ENCODE measurements at places on chromosomes 4 and X. TPM values are rescaled to one million over a fixed set of nuclear protein-coding genes. Genes with fewer than 3 reads are reported as not detected.

The MAGEA8 gene
- total RNA-seq: not detected

The EXOC1L gene
- total RNA-seq: not detected

The FRMPD3 gene
- 2.8 TPM for total RNA-seq

The BEX5 gene
- 1.6 TPM for total RNA-seq

The CXCL11 gene
- 5.8 TPM for total RNA-seq

DNA sequence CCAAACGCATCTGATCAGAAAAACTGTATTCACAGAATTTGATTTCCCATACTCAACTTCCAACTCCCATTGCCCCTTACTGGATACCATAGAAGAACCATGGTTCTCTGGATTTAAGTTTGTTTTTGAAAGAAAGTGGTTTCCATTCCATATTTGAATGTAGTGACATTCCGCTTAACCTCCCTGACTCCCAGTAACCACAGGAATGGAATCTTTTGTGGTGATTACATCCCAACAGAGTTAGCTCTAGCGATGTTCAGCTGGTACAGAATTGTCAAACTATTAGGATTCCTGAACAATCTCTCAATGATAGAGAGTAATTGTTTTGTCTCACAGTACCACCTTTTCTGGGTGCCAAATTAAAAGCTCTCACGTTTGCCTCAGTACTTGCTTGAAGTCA, 1.7 kb downstream of the NUDT10 start:
- H3K36me3 ChIP-seq: no peaks in the 10 kb centered on the region
- no peaks in the 10 kb centered on the region for H3K27me3 ChIP-seq
- H3K4me3 ChIP-seq: no peak overlapping the region
- no peaks in the 10 kb centered on the region for H3K4me1 ChIP-seq
- no peak overlapping the region for H3K27ac ChIP-seq
- peak; percentile 45 for DNase-seq

GRCh38 chr4:168551945-168552695, 55.3 kb downstream of the PALLD start:
- H3K36me3 ChIP-seq: no peaks in the 10 kb centered on the region
- peak overlapping the region; percentile 93 for H3K27ac ChIP-seq
- peaks cover 28% of the 10 kb centered on the region for H3K4me1 ChIP-seq
- DNase-seq: no peak

DNA sequence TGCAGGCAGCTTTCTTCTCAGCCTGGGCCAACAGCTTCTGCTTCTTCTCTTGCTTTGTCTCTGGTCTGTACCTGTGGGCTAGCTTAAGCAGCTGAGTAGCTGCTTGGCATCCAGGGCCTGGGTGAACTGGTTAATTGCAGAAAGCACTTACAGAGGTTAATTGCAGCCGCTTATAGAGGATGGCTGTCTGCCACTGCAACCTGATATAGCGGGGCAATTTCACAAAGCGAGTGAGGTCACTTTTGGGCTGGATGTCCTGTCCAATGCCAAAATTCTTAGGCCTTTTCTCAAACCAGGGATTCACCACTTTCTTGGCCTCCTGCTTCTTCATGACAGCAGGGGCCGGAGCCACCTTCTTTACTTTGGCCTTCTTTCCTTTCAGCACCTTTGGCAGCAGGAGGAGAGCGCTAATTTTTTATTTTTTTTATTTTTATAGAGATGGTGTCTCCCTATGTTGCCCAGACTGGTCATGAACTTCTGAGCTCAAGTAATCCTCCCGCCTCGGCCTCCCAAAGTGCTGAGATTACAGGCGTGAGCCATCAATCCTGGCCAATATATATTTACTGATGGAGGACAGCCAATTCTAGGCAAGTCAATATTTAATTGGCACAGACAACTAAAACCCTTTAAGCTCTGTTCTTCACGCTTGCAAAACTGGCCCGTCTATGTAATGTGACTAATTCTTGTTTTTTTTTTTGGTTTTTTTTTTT, 61.0 kb downstream of the ENOPH1 start:
- H3K27ac ChIP-seq: no peak overlapping the region
- no peaks in the 10 kb centered on the region for H3K4me1 ChIP-seq
- H3K4me3 ChIP-seq: no peak overlapping the region
- no peak for DNase-seq
- no peaks in the 10 kb centered on the region for H3K36me3 ChIP-seq

- peak; percentile 45 for DNase-seq
- H3K27ac ChIP-seq: peak overlapping the region; percentile 61
- H3K4me1 ChIP-seq: peaks cover 8% of the 10 kb centered on the region
- peak overlapping the region; percentile 58 for H3K4me3 ChIP-seq
Observed at GRCh38 chr4:125368146-125368545, 53.4 kb downstream of the FAT4 start.

DNA sequence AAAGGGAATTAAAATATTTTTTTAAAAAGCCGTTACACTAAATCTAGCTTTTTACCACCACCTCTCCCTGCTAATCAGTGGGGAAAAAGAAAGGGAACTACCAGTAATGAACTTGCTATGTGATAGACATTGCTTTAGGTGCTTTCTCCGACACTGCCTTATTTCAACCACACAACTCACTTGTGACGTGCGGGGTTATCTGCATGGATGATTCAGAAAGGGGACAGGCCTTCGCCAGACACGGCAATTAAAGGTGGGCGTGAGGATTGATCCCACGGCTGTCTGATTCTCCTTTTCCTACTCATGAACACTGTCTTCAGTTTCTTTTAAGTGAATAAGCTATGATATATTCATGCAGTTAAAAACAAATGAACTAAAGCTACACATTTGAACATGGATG, 882 bp upstream of the CXCR3 start:
- no peak overlapping the region for H3K4me3 ChIP-seq
- peak; percentile 25 for DNase-seq
- H3K27me3 ChIP-seq: no peaks in the 10 kb centered on the region
- no peaks in the 10 kb centered on the region for H3K4me1 ChIP-seq

- H3K27ac ChIP-seq: no peak overlapping the region
- no peak overlapping the region for H3K4me3 ChIP-seq
- no peaks in the 10 kb centered on the region for H3K36me3 ChIP-seq
- H3K4me1 ChIP-seq: no peaks in the 10 kb centered on the region
- no peaks in the 10 kb centered on the region for H3K27me3 ChIP-seq
Observed at GRCh38 chr4:151766691-151767090, 5.9 kb upstream of the GATB start.

GRCh38 chrX:40147971-40148370, 50.2 kb upstream of the BCOR start:
- H3K27ac ChIP-seq: no peak overlapping the region
- H3K27me3 ChIP-seq: no peaks in the 10 kb centered on the region
- peaks cover 6% of the 10 kb centered on the region for H3K4me1 ChIP-seq
- DNase-seq: no peak
- H3K4me3 ChIP-seq: no peak overlapping the region

DNA sequence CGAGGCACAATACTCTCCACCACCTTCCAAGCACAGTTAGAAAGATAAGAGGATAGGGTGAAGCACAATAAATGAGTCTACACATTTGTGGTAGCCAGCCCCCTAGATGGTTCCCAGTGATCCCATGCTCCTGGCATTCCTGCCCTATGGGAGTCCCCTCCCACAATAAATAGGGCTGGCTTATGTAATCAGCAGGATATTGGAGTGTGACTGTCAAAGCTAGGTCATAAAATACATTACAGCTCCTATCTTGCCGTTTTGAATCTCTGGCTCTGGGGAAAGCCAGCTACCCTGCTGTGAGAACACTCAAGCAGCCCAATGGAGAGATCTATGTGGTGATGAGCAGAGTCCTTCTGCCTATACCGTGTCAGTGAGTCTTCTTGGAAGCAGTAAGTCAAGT, 198.7 kb upstream of the NOCT start:
- H3K4me3 ChIP-seq: no peak overlapping the region
- H3K36me3 ChIP-seq: no peaks in the 10 kb centered on the region
- H3K4me1 ChIP-seq: no peaks in the 10 kb centered on the region
- DNase-seq: no peak
- no peak overlapping the region for H3K27ac ChIP-seq
- H3K27me3 ChIP-seq: no peaks in the 10 kb centered on the region

DNA sequence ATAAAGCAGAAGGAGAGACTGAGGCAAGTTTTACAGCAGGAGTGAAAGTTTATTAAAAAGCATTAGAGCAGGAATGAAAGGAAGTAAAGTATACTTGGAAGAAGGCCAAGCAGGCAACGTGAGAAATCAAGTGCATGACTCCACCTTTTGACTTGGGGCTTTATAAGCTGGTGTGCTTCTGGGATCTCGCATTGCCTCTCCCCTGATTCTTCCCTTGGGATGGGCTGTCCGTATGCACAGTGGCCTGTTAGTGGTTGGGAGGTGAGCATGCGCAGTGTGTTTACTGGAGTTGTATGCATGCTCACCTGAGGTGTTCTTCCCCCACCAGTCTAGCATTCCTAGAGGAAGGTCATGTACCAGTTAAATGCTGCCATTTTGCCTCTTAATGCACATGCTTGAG, 29.1 kb upstream of the C1QTNF7 start:
- no peak for DNase-seq
- H3K36me3 ChIP-seq: no peaks in the 10 kb centered on the region
- peaks cover 11% of the 10 kb centered on the region for H3K4me1 ChIP-seq
- no peak overlapping the region for H3K4me3 ChIP-seq

GRCh38 chr4:171746418-171746817, 66.8 kb upstream of the GALNTL6 start:
- no peak overlapping the region for H3K4me3 ChIP-seq
- no peaks in the 10 kb centered on the region for H3K4me1 ChIP-seq
- H3K36me3 ChIP-seq: no peaks in the 10 kb centered on the region
- H3K27me3 ChIP-seq: no peaks in the 10 kb centered on the region
- no peak for DNase-seq

DNA sequence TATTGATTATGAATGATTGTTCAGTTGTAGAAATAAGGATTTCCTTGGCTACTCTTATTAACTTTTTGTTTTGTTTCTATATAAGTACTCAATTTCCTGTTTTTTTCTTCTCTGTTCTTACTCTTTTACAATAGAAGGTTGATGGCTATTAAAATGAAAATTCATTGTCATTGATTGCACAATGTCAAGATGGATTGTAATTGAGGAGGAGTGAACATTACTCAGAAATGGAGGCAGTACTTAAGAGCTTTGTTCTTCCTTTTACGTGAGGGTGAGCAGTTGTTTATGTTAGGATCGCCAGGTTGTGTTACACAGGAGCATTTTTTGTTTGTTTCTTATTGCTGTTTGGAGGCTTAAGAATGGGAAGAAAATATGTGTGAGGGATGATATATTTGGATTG, 2062.4 kb downstream of the ARAP2 start:
- DNase-seq: peak; percentile 48
- peaks cover 12% of the 10 kb centered on the region for H3K4me1 ChIP-seq
- no peak overlapping the region for H3K4me3 ChIP-seq
- H3K27ac ChIP-seq: peak overlapping the region; percentile 83
- H3K36me3 ChIP-seq: no peaks in the 10 kb centered on the region

All from astrocyte (in vitro differentiated cells and primary cell).